Neural cell (in vitro differentiated cells): ENCODE measurements at places on chromosomes 16 and 17. TPM values are rescaled to one million over a fixed set of nuclear protein-coding genes. Genes with fewer than 3 reads are reported as not detected.

Gene ASB16
- polyA plus RNA-seq: not detected in 2 replicates

Gene ZNF287
- polyA plus RNA-seq: 12.6 and 13.1 TPM in 2 replicates

Gene ANKRD40CL
- not detected in 2 replicates for polyA plus RNA-seq

Gene C16orf46
- polyA plus RNA-seq: 8.7 TPM in 2 replicates

Gene USP6
- polyA plus RNA-seq: not detected in 2 replicates

Gene ABCC12
- polyA plus RNA-seq: not detected in 2 replicates

Gene PRSS22
- not detected in 2 replicates for polyA plus RNA-seq

Gene BBS2
- polyA plus RNA-seq: 197 and 222 TPM in 2 replicates

Gene HS3ST3A1
- 0.56 TPM in 1 of 2 replicates, not detected in the other for polyA plus RNA-seq

Gene OTOP3
- not detected in 2 replicates for polyA plus RNA-seq

Gene TBC1D28
- polyA plus RNA-seq: 2.1 and 2.2 TPM in 2 replicates

Gene HSBP1
- polyA plus RNA-seq: 158 and 184 TPM in 2 replicates

Gene FBXW10
- 0.21 and 0.56 TPM in 2 replicates for polyA plus RNA-seq

Gene NKD1
- 0.42 and 1.1 TPM in 2 replicates for polyA plus RNA-seq

Gene HAS3
- polyA plus RNA-seq: 12.5 and 30.1 TPM in 2 replicates

Gene KRT40
- not detected in 2 replicates for polyA plus RNA-seq

Gene CRHR1
- polyA plus RNA-seq: 3.3 and 4.5 TPM in 2 replicates

Gene MATCAP1
- 323 and 356 TPM in 2 replicates for polyA plus RNA-seq

Gene HLF
- 0.70 and 0.71 TPM in 2 replicates for polyA plus RNA-seq

Gene NF1
- 21.2 and 22.4 TPM in 2 replicates for polyA plus RNA-seq
